ENCODE measurements at places on chromosomes 5 and 9.

DNA sequence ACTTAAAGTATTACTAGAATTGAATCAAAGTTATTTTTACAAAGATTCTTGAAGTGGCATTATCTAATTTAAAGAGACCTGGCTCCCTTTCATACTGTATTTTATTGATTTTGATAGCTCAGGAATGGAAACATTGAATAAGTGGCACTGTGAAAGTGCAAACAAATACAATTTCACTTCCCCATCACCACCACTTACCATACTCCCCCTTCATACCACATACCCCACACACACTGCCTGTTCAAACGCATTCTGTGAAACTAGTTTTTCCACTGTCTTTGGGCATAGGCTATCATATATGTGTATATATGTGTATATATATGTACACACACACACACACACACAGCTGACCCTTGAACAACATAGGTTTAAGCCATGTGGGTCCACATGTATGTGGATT is 62.1 kb upstream of the ATG10 start:
- no peak for DNase-seq

- DNase-seq, result no peak
These were observed 96.6 kb downstream of the RGS3 start for GRCh38 chr9:113559834-113560800.

DNA sequence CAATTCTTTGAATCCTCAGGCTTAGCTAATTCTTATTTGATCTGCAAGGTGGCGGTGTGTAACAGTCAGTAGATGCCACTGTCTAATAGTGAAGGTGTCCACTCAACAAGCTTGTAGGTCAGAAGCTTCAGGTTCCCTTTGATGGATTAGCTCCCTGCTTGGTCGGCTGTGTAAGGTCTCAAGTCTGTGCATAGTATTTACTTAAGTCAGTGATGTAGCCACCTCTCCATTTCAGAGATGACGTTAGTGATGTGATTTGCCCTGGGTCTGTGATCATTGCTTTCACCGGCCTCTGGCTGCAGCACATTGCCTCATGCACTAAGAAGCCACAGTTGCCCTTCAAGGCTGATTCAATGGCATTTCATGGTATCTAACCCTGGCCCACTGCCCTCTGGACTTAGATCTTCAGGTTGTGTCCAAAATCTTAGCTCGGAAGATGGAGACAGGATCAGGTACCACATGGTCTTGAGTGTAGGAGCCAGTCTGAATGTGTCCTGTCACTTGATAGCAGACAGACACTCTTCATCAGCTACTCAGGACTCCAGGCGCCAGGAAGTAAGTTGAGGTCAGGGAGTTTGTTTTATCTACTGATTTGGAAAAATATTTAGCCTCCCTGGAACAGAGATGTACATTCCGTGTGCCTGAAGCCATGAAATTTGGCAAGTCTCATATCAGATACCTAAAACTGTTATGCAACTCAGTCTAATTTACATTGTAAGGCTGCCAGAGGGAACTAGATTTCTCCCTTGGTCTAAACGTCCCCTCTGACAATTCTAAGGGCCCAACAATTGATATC is 42.9 kb downstream of the SUB1 start:
- DNase-seq, result no peak

DNA sequence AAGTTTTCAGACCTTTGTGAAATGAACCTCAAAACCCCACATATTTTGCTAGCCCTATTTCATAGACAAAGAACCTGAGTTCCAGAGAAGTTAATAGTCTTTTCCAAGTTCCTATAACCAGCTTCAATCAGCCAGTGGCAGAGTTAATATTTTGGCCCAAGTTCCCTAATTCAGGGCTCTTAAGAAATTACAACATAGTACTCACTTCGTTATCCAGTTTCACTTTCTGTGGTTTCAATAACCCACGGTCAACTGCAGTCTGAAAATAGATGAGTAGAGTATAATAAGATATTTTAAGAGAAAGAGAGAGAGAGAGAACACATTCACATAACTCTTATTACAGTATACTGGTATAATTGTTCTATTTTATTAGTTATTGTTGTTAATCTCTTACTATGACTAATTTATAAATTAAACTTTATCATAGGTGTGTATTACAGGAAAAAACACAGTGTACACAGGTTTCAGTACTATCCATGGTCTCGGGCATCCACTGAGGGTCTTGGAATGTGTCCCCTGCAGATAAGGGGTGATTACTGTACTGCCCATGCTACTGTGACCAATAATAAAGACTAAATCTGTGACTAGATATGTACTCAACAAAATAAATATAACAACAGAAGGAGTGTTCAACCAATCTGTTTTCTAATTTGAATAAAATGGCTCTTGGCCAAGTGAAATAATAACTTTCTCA is 9.3 kb upstream of the MYOT start:
- DNase-seq, result no peak

- DNase-seq, result no peak
These were observed 1.1 kb upstream of the GNA14 start for GRCh38 chr9:77649109-77649812.

GRCh38 chr5:55603922-55604321 is 69.2 kb upstream of the PLPP1 start:
- no peak for DNase-seq

GRCh38 chr9:5819174-5819573 is 13.7 kb downstream of the ERMP1 start:
- no peak for DNase-seq

DNA sequence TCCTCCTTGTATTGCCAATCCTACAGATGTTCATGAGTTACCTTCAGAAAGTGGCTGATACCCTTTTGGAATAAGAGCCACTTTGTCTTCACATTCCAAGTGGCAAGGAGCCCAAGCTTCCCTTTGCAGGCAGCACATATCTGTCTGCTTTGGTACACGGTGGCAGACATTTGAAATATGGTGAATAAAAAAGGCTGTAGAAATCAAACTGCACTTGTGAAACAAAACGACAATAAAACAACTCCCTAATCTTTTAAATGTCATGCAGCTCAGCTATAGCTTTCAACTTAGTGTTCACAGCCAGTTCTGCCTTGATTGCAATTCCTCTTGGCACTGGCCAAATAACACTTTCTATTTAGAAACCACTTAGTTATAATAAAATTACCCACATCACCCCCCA is 35.0 kb upstream of the DMAC1 start:
- DNase-seq, result no peak

DNA sequence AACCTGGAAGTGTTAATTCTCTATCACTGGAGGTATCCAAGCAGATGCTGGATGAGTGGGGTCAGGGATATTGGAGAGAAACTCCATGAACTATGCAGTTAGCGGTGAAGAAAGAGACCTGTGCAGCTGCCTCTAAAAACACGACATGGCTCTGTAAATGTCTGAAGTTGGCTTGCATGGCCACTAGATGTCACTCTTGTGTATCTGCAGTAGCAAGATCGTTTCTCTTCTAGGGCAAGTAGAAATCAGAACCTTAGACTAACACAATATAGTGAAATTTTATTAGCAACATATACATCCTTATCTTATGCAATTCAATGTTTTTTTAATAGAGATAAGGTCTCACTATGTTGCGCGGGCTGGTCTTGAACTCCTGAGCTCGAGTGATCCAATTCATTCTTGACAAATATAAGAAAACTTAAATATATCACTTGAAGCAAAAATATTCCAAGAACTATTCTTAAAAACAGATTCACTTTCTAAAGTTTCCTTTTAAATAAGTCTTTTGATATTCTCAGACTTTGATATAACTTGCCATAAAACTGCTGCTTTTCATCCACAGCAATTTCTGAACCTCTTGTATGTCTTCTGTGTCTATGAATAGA is 2.9 kb downstream of the OR2S2 start:
- DNase-seq, result no peak

DNA sequence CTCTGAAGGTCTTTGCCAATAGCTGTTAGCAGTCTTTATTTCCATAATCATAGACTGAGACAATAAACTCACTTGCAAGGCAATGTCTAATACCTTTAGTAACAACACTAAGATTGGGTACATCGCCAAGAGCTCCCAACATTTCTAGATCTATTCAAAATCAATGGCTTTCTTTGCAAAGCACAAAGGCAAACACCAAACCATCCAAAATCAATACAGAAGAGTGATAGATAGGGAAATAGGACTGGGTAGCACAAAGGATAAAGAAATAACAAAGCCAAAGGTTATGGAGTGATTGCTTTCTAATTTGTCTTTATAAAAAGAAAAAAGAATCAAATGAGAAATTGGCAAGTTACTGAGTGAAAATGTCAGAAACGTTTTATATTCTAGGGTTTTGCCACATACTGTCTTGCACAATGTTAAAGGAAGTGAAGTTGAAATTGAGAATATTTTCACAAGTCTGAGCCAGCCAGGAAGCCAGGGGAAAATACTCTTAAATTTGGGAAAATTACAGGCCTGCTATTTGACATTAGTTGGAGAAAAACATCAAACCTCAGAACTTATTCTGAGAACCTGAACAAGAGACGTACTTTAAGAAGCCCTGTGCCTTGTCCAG is 53.3 kb upstream of the LHFPL2 start:
- DNase-seq, result no peak

GRCh38 chr5:66356011-66356565 is 212.0 kb downstream of the SREK1 start:
- DNase-seq, result no peak

- DNase-seq, result no peak
These were observed 130.6 kb downstream of the TENT4A start for GRCh38 chr5:6843821-6844220.

- DNase-seq, result no peak
These were observed 211.6 kb downstream of the MSX2 start for GRCh38 chr5:174935854-174936474.

DNA sequence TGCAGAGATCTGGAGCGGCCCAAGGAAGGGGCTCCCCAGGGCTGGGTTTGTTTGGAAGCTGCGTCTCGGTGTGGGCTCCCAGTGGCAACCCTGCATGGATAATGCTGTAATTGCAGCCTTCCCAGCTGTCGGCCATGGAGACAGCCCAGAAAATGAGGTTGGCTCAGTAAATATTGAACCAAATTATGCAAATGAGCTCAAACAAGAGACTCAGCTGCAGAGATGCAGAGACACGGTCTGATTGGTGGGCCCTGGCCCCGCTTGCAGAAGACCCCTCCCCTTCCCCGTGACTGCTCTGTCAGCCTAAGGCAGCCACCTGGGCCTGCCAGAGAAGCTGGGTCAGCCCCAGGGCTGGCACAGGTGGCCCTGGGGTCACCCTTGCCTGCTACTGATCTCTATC is 75.9 kb downstream of the RAD23B start:
- DNase-seq, result no peak

- no peak for DNase-seq
These were observed 139.8 kb upstream of the SLC30A5 start for GRCh38 chr5:68953875-68954617.

DNA sequence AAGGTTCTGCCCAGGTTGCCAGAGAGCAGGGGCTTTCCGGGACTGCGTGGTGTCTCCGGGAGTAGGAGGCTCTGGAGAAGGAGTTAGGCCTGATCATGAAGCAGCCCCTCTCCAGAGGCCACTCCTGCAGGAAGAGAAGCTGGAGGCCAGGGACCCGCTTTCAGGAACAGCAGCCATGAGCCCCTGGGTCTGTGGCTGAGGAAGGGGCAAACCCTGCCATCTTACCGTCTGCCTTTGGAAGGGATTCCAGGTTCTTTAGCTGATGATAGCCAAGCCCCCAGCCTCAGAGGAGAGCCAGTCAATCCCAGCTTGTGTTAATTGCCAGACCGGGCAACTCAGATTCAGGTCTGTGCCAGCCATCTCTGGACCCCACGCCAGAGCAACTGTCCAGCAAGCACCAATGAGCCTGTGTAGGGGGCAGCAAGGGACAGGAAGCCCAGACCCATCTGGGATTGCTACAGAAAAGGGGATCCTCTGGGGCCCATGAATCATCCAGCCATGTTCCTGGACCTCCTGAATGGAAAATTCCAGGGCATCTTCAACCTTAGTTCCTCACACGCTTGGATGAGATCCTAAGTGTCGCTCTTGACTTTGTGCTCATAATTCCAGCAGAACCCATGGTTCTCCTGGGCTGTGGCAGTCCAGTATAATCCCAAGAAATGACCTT is 42.7 kb upstream of the MVB12B start:
- DNase-seq, result no peak

GRCh38 chr5:37002176-37002751 is 125.7 kb downstream of the NIPBL start:
- no peak for DNase-seq

DNA sequence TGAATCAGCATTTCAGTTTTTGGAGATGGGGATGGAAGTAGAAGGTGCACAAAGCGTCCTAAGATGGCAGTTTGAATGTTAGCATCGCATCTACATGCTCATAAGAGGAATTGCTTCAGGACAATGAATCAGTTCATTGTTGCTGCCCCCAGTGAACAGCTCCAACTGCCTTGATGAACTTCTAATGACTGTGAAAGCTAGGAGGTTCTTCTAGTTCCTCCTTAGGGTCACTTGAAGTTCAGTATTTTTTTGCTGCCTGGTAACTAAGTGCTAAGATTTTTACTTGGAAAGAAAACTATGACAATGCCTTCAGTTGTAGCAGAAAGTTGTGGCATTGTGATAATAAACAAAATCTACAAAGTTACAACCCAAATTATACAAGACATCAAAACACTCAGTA is 271.6 kb downstream of the RAB3C start:
- no peak for DNase-seq
